Progenitor cell of endocrine pancreas (in vitro differentiated cells): ENCODE measurements at places on chromosomes 1 and 21.

- peak; percentile 53 for DNase-seq
Observed at GRCh38 chr1:20185834-20186782, at the start of the genes PLA2G2C and UBXN10. TSS of gene PLA2G2C (minus strand) at chr1:20186518. CDS start at chr1:20177363, 9,155 bp downstream. TSS of gene UBXN10 (plus strand) at chr1:20186096. CDS start at chr1:20190562, 4,466 bp downstream.

DNA sequence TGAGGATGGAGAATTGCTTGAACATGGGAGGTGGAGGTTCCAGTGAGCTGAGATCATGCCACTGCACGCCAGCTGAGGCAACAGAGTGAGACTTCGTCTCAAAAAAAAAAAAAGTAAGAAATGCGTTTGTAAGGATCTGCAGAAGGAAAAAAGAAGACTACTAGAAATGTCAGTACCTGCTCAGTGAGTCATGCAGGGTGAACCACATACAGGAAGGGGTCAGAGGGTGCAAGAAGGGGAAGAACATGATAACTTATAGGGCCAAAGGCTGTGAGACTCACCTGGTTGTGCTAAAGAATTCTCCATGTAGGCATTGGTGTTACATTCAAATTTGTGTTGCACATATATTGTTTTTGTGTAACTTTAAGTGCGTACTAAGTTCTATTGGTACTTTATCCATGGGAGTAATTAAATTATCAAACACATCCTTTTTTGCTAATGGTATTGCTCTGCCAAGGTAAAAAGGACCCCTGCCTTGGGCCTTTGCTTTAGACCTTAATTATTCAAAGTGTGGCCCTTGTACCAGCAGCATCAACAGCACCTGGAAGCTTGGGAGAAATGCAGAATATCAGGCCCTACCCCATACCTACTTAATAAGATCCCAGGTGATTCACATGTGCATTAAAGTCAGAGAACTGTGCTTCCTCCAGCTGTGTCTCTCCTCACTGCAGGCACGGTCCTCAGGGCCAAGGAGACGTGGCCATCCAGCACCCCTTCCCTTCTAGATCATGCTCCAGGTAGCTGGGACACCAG lies 96.4 kb upstream of the PPP2R5A start:
- DNase-seq, result no peak

DNA sequence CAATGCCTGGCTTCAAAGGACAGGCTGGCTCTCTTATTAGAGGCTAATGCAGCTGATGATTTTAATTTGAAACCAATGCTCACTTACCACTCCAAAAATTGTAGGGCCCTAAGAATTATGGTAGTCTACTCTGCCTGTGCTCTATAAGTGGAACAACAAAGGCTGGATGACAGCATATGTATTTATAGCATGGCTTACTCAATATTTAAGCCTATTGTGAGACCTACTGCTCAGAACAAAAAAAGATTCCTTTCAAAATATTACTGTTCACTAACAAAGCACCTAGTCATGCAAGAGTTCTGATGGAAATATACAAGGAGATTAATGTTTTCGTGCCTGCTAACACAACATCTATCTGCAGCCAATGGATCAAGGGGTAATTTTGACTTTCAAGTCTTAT lies 73.8 kb upstream of the DUSP10 start:
- no peak for DNase-seq

DNA sequence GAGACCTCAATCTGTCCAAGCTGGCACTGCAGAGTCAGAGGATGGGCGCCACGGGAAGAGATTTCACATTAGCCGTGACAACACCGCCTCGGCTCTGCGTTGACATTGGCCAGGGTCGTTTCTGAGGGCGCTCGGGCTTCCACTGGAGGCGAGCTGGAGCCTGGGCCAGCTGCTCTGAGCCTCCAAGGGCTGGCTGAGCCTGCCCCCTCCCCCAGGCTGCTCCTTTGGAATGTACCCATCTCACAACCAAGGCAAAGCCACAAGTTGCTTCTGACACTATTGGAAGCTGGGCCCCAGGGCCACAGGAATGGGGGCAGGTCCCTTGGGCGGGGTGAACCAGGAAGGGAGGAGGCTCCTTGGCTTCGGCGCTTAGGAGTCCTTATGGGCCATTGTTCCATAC lies 12.7 kb downstream of the GPR3 start:
- DNase-seq, result no peak

- DNase-seq, result no peak
Observed at GRCh38 chr1:53552146-53552861, 93.1 kb downstream of the DMRTB1 start.

DNA sequence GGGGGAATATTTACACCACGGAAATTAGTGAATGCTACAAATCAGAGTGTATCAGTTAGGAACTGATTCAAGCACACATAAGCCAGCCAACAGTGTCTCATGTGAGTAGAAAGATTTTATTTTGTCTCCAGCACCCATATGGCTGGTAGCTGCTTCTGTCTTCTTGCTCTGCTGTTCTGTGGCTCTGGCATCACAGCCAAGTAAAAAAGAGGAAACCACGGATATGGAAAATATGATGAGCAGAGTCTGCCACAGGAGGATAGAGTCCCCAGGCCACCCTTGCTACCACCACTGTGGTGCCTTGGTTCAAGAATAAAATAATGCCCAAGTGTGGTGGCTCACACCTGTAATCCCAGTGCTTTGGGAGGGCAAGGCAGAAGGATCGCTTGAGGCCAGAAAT lies 53.6 kb upstream of the SPOCD1 start:
- DNase-seq, result no peak

GRCh38 chr1:156760092-156760795 lies 7.1 kb upstream of the PRCC start:
- no peak for DNase-seq

GRCh38 chr1:31949862-31950261 lies 11.7 kb upstream of the PTP4A2 start:
- DNase-seq, result no peak

- no peak for DNase-seq
Observed at GRCh38 chr1:6099297-6099696, 53.6 kb downstream of the KCNAB2 start.

DNA sequence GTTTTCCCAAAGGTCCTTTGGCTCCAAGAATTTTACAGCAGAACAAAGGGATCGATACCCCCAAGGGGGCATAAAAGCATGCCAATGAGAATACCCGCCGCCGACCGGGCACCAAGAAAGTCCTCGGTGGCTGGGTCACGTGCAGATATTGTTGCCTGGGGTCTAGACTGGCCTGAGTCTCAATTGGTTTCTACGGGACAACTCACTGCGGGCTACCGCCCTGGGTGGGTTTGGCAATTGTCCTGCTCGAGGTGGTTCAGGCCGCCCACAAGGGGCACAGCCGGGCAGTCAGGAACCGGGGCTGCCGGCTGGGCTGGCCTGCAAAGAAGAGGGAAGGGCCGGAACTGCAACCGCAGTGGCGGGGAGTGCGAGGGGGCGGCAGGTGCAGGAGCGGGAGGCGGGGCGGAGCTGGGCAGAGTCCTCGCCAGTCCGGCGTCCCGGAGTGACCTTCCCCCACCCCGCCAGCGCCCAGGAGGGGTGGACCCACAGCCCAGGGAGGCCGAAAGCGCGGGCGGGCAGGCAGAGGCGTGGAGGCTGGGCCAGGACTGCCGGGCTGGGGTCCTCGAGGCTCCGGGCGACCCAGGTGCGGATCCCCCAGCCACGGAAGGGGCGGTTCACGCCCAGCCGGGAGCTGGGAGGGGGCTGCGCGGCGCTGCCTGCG lies 926 bp upstream of the ATP1B1 start:
- peak; percentile 79 for DNase-seq

DNA sequence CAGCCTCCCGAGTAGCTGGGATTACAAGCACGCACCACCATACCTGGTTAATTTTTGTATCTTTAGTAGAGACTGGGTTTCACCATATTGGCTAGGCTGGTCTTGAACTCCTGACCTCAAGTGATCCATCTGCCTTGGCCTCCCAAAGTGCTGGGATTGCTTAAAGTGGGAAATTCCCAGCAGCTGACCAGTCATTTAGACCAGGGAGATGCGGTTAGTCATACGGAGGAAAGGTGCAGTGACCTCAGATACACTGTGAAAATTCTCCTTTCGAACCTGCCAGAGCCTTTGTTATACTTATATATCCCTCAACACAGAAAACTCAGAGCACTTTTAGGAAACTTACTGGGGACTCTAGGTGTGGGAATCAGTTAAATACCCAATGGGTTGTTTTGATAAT lies 39.6 kb downstream of the MAP10 start:
- DNase-seq, result no peak

DNA sequence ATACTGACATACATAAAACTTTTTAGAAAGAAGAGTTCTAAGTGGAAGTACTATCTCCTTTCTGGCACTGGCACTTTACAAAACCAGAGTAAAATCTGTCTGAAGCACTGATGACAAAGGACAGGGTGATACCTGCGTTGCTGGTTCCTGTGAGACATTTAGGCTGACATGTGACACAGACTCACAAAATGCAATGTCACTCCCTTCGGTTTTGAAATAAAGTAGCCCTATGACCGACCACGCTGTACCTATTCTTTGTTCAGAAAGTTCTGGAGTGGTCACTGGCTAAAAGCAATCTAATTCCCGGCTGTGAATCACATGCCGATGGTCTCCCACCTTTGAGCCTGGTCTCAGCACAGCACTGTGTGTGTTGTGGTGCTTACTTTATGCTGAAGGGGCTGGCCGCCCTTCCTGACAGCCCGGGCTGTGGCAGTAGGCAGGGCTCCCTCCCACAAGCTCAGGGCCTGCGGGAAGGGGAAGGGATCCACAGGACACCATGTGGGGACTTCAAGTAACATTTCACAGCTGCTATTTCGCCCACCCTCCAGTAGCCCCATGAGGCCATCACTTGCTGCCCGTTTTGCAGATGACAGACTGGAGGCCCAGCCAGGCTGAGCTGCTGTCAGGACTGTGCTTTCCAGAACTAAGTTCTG lies 48.0 kb downstream of the MRPL37 start:
- no peak for DNase-seq

DNA sequence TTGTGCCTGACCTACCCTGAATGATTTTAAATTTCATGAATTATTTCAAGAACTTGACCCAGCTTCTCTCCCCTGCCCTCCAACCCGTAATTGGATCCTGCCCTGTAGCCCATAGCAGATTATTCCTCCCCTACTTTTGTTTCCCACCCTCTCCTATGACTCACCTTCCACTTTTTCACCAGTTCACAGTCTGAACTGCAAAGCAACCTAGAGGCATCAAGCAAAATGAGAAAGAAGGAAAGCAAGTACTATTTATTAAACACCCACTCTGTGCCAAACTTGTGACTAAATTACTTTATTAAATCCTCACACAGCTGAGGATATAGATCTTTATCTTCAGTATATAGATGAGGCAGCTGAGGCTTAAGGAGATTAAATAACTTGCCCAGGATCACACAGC lies 20.7 kb upstream of the IKBKE start:
- DNase-seq, result no peak

GRCh38 chr21:22898051-22898665 lies 1899.9 kb downstream of the NCAM2 start:
- no peak for DNase-seq

- no peak for DNase-seq
Observed at GRCh38 chr1:5828308-5828935, 163.8 kb downstream of the NPHP4 start.

- no peak for DNase-seq
Observed at GRCh38 chr1:193183019-193183627, 3.3 kb downstream of the B3GALT2 start.

GRCh38 chr1:212452323-212453155 lies 19.8 kb downstream of the NENF start:
- DNase-seq, result no peak

DNA sequence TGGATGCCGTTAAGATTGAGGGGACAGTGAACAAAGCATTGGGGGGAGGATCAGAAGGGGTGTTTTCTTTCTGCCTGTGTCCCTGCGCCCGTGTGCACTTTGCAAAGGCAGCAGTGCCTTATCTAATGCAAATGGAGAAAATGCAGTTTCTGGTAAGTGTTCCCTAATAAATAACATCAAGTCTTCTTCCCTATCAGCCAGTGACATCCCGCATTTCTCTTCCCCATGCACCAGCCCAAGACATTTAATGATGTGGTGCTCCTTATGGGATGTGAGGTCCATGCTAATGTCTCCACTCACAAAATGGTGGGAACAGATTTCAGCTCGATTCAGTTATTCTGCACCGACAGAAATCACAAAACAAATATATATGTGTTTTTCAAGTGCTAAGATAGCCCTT lies 111.8 kb downstream of the PBX1 start:
- no peak for DNase-seq

DNA sequence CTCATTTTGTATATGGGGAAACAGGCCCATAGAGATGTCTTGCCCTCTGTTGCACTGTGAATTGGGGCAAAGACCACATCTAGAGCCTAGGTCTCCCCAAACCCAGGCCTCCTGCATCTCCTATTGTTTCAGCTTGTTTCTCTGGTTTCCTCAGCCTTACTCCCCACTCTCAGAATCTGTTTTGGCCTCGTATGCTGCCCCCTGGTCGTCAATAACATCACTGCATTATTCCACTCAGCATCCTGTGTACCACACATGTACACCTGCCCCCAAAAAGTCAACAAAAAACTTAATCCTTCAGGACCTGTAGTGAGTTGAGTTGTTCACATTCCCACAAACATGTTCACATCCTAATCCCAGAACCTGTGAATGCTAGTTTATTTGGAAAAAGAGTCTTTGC lies 184.8 kb downstream of the BRINP2 start:
- peak; percentile 12 for DNase-seq

- DNase-seq, result no peak
Observed at GRCh38 chr1:54464477-54465146, 58.4 kb upstream of the SSBP3 start.

GRCh38 chr21:32096411-32096810 lies 182.4 kb downstream of the MIS18A start:
- no peak for DNase-seq

- no peak for DNase-seq
Observed at GRCh38 chr1:52590266-52590665, 11.9 kb upstream of the GPX7 start.

GRCh38 chr1:29984862-29985605 lies 738.4 kb downstream of the MATN1 start:
- DNase-seq, result no peak

GRCh38 chr1:82844911-82845827 lies 1044.4 kb downstream of the ADGRL2 start:
- no peak for DNase-seq

DNA sequence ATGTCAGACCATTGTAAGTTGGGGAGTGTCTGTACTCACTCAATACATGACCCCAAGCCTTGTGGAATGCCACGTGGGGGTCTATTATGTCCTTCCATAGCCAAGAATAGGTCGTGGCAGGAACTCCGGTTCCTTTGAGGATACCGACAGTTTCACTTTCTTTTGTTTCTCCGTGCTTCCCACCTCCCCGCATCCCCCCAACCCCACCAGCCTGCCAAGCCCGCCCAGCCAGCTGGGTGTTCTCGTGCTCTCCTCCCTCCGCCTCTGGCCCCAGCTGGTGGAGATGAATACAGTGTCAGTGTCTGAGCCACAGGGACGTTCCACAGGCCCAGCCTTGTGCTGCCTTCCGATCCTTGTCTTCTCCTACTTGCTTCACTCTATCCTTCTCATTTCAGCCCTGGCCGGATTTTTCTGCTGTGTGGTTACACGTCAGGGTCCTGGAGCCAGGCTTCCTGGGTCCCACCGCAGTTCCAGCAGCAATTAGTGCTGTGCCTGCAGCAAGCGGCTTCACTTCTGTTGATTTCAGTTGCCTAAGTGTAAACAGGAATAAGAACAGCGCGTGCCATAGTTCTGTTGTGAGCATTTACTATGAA lies 4.1 kb upstream of the AGTRAP start:
- DNase-seq, result no peak
